ENCODE measurements at places on chromosomes 6 and 20.

- no peak for DNase-seq
Measured at GRCh38 chr6:164015088-164015484, 600.6 kb downstream of the QKI start.

DNA sequence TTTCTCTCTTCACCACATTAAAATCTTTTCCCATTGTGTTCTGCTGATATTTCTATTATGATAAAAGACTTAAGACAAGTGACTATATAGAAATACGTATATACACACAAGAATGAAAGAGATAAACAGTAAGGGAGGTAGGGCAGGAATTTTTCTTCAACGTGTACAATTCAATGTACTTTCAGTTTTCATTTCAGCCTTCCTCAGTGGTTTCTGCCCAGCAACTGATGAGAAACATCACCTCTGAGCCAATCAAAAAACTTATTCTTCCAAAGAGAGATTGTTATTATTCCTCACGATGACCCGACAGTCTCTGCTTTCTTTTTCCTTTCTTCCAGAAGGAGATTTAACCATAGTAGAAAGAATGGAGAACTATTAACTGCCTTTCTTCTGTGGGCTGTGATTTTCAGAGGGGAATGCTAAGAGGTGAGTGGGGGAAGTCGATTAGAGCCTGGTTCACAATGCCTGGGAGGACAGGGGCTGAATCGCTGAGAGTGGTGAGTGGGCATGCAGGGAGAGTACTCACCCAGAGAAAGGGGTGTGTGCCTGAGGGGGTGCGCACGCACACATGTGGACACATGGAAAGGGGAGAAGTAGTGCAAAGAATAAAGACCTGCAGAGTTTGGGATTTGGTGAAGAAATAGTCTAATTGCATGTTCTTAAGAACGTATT, at the start of gene BTN3A1:
Gene BTN3A1 (plus strand): TSS at position 289 of the 672 bp plus-strand sequence. CDS start 3,289 bp downstream, outside the sequence.
- peak; percentile 57 for DNase-seq

DNA sequence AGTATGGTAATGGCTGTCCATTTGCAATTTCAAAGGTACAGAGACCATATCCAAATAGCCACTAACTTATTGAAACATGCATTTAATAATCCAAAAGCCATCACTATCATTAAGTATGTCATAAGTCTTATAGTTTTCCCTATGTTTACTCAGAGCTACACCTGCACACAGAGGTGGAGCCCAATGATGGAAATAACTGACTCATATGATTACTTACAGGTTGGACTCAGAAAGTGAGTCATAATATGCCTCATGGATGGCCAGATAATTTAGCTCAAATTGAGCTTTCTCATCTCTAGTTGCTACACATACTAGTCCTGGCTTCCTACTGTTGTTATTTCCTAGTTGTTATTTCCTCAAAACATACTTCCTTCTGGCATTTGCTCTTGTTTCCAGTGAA, 104.4 kb upstream of the KHDRBS2 start:
- DNase-seq = no peak

DNA sequence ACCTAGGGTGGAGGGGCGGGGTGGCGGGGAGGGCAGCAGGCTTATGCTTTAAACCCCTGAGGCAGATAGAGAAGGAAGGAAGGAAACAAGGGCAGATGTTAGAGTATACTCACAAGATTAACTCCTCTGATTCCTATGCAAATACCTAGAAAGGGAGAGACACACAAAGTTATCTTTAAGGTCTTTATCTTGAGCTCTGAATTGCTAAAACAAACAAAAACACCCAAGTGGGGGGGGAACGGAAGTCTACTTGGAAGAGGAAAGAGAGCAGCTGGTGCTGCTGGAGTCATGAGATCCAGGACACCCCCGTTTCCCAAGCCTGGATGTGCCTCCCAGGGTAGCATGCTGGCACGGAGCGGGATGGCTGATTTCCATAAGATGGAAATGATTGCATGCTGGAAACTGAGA, 43.4 kb downstream of the PLAGL1 start:
- DNase-seq = no peak

DNA sequence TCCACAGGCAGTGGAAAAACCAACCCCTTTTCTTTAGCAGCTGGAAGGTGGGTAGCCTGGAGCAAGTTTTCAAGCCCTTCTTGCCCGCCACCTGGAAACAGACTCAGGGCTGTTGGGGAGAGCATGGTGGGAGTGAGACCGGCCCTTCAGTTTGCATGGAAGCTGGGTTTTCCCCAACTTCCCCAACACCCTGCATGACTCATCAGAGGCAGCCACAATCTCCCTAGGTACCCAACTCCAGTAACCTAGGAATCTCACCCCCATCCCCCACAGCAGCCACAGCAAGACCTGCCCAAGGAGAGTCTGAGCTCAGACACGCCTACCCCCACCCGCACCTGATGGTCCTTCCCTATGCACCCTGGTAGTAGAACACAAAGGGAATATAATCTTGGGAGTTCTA, 86.3 kb upstream of the IRAK1BP1 start:
- no peak for DNase-seq

- DNase-seq = no peak
Measured at GRCh38 chr20:53439616-53440015, 154.0 kb downstream of the ZNF217 start.

DNA sequence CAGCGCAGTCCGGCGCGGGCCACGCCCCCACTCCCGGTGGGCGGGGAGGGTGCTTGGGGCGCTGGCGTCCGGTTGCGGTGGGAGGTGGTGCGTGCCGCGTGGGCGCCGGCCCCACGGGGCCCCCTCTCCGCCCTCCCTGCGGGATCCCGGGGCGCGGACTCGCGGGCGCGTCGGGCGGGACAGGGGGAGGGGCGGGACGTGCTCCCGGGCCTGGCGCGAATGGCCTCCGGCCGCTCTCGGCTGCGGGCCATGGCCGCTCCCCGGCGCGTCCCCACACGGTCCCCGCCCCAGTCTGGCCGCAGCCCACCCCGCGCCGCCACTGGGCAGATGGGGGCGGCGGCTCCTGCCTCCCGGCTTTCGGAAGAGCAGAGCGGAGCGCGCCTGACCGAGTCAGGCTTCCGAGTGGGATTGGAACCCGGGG, 771 bp upstream of the PPP1R3G start:
- DNase-seq = no peak

GRCh38 chr20:44967207-44967807, 995 bp downstream of the STK4 start:
- DNase-seq = no peak

- no peak for DNase-seq
Measured at GRCh38 chr6:142721215-142721920, 223.6 kb downstream of the HIVEP2 start.

- no peak for DNase-seq
Measured at GRCh38 chr6:168599769-168600330, 158.9 kb downstream of the SMOC2 start.

All from T-helper 2 cell (primary cell).